CD4-positive, alpha-beta T cell treated with Interferon gamma for 1 hour (primary cell): ENCODE measurements at places on chromosomes 3 and 15.

GRCh38 chr3:16929311-16929710 lies 44.6 kb downstream of the PLCL2 start:
- no peak for DNase-seq

- no peak for DNase-seq
Measured at GRCh38 chr3:171415070-171415469, 45.1 kb downstream of the TNIK start.

DNA sequence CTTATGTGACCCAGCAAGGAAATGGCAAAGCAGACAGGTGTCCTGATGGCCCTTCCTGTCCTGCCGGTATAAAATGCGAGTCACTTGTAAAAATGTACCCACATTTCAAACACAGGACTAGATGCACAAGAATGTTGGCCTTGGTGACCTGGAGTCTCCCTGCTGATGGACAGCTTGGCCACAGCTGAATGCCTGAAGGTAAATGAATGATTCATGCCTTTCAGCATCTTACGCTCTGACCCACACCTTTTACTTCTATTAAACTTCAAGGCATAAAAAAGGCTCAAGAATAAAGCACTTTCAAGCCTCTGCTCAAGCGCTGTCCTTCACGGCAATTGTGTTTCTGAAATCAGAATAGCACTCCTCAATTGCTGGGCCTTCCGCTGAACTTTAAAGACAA lies 228.0 kb upstream of the SLCO3A1 start:
- DNase-seq: no peak

- no peak for DNase-seq
Measured at GRCh38 chr3:159451482-159451881, 537.2 kb upstream of the IL12A start.

- no peak for DNase-seq
Measured at GRCh38 chr3:48275287-48276027, 34.6 kb downstream of the ZNF589 start.

DNA sequence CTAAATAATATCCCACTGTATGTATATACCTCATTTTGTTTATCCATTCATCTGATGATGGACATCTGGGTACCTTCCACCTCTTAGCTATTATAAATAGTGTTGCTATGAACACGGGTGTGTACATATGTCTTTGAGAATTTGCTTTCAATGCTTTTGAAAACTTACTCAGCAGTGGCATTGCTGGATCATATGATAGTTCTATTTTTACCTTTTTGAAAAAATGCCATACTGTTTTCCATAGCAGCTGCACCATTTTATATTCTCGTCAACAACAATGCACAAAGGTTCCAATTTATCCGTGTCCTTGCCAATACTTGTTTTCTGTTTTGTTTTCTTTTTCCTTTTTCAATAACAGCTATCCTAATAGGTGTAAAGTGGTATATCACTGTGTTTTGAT lies 77.1 kb downstream of the PEAK1 start:
- DNase-seq: no peak

DNA sequence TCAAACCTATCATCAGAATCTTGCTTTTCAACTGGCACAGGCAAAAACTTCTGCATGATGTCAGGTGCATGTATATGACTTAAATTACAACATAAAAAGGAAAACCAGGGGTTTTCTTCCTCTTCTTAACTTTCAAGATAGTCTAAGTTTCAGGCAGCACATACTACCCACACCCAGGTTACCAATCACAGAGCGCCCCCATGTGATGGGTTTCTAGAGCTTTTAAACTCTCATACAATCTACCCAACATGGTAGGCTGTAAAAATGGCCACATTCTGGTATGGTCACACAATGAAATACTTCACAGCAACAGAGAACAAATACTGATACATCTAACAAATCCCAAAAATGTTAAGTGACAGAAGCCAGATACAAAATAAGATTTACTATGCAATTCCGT lies 7.4 kb downstream of the MESD start:
- no peak for DNase-seq

DNA sequence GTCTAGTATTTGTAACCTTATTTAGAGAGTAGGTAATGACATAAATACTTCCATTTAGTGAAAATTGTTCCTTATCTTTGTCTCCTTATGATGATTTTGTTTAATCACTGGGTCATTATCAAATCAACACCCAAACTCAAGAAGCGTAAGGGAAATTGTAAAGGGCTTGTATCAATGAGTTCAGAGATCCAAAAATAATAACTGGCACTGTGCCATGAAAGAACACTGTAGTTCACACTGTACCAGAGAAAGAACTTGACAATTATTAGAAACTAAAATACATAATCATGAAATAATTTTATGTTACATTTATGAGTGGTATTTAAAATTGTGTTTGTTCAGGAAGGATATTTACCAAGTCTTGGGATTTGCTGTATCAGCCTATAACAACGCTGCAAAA lies 895.4 kb downstream of the FHIT start:
- no peak for DNase-seq

DNA sequence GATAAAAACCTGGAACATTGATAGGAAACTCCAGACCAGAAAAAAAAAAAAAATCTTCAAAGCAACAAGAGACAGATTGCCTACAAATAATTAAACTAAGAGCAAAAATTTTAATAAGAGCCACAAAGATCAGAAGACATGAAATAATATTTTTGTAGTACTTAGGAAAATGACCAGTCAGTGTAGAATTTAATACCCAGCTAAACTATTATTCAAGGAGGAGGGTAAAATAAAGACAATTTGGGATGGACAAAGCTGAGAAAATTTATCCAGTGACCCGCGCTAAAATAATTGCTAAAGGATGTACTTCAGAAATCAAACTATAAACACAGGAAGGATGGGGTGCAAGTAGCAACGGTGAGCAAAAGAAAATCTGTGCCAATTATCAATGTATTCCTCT lies 133.2 kb downstream of the AQP9 start:
- DNase-seq: no peak

- DNase-seq: no peak
Measured at GRCh38 chr3:123624302-123624701, 39.4 kb upstream of the HACD2 start.

DNA sequence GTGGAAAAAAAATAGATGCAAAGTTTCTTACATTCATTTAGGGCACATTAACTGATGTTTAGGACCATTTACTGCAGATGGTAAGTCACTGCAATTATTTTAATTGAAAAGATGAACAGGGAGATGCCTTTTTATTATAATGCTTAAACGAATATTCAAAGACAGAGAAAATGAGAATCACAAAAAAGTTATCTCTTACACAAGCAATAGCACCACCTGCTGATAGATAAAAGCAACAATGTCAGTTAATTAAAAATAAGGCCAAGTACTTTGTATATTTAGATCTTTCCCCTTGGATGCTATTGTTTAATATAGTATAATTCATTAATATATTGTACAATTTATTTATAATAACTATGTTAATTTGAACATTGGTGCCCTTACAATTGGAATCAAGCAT lies 55.9 kb downstream of the IFT80 start:
- no peak for DNase-seq

GRCh38 chr15:69080295-69081248 lies 66.1 kb downstream of the NOX5 start:
- no peak for DNase-seq

- no peak for DNase-seq
Measured at GRCh38 chr3:119261055-119261454, 20.4 kb upstream of the B4GALT4 start.

GRCh38 chr3:115792206-115792955 lies 169.1 kb downstream of the GAP43 start:
- no peak for DNase-seq
